NCI-H1092 treated with DMSO at 0.1 percent for 48 hours (cell line): ENCODE measurements at places on chromosomes 2 and 18.

GRCh38 chr2:23430263-23430662, 45.3 kb downstream of the KLHL29 start:
- no peak for DNase-seq

DNA sequence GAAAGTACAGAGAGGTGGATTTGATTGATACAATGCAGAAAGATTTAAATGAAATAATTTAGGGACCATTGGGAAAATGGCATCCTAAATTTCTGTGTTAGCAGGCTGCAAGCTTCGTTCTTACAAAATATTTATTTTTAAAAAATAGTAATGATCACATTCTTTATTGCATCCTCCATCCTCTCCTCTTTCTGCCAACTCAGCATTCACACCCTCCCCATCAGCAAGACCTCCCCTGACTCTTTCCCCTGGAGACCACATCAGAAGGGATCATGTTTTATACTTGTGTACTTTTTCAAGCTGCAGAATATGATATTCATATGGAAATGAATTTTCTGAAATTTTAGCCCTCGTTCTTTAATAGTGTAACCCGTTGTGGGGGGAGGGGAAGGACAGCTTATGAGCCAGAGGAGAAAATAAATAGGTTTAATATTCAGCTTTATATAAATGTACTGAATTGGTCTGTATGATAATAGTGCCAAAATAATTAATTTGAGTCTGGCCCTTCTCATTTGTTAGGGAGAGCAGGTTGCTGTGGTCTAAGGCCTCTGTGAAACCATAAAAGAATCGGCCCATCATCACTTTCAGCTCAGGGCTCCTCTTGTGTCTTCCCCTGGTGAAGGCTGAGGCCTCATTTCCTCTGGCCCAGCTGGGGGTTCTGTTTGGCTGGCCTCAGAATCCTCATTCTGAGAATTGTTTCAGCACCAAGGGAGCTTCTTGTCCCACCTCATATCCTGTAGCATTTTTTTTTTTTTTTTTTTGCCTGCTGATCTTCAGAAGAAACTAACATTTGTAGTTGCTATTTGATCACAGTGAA, 330.8 kb downstream of the TXNL1 start:
- DNase-seq = no peak

- peak; percentile 30 for DNase-seq
Measured at GRCh38 chr18:5890331-5891183, 4.8 kb downstream of the TMEM200C start.

DNA sequence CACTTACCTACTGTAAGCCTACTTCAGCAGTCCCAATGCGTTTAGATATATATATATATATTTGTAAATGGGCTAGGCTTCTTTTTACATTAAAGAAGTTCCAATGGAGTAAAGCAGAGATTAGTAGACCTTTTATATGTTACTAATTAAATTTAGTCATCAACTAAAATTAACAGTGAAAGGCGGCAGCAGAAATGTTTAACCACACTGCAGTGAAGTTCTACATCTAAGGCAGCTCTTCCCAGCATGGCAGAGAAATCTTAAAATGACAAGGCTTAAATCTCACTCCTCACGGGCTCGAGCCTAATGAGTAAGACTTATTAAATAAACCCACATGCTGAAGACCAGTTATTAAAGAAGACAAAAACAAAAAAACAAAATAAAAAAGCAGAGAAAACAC, 19.1 kb upstream of the KANSL1L start:
- DNase-seq = no peak

DNA sequence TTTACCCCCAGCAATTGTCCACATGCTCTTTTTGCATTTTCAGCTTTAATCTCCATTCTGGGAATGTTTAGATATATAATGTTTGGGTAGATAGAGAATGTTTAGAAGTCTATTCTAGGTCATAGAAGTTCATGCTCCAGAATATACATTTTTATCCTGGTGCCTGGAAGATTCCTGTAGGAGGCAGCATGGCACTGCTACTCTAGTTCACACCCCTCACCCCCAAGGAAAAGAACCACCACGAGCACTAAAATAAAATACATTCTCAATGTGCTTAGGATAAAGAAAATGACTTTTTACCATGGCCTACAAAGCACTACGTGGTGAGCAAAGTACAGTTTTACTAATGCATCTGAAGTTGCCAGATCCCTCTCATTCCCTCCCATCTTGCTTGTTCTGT, 53.8 kb downstream of the MYO1B start:
- no peak for DNase-seq

- no peak for DNase-seq
Measured at GRCh38 chr2:112795774-112796173, 11.5 kb upstream of the IL1A start.

GRCh38 chr2:160299540-160299939, 99.5 kb upstream of the ITGB6 start:
- no peak for DNase-seq

- no peak for DNase-seq
Measured at GRCh38 chr2:46564811-46565241, 85.5 kb downstream of the TMEM247 start.

GRCh38 chr2:207777124-207777523, 7.4 kb upstream of the FZD5 start:
- DNase-seq = peak; percentile 35

DNA sequence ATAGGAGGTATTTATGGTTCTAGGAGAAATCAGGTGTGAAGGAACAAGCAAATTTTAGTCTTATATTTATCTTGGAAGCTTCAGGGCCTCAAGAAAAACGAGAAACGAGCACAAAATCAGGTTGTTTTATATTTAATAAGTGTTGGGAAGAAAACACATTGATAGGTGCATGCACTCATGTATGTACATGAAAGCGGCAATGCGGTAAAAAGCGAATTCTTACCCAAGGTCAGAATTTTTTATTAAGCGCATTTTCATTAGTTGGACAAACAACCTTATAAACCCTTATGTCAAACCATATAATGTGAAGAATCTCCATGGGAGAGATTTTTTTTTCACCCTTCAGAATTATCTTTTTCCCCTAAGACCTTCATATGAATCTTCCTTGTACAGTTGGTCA, 25.4 kb downstream of the SLC66A3 start:
- DNase-seq = no peak

GRCh38 chr2:152861349-152861942, 143.0 kb downstream of the ARL6IP6 start:
- no peak for DNase-seq

- DNase-seq = no peak
Measured at GRCh38 chr2:117702098-117702497, 112.4 kb upstream of the DDX18 start.

- no peak for DNase-seq
Measured at GRCh38 chr18:23722646-23723045, 33.4 kb downstream of the LAMA3 start.

DNA sequence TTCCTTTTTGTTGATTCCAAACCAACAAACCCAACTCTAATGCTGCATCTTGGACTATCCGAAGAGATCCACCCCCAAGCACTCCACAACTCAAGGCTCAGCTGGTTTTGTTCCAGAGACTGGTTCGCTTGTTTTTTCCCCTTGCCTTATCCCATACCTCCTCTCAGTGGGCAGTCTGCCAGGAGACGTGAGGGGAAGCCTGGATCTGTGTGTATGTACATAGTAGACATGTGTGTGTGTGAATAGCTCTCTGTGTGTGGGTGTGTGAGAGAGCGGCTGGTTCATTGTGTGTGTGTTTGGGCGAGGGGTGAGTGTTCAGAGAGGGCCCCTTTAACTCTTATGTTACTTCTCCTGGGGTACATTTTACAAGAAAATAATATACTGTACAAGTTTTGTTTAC, 94.4 kb downstream of the NRP2 start:
- no peak for DNase-seq

DNA sequence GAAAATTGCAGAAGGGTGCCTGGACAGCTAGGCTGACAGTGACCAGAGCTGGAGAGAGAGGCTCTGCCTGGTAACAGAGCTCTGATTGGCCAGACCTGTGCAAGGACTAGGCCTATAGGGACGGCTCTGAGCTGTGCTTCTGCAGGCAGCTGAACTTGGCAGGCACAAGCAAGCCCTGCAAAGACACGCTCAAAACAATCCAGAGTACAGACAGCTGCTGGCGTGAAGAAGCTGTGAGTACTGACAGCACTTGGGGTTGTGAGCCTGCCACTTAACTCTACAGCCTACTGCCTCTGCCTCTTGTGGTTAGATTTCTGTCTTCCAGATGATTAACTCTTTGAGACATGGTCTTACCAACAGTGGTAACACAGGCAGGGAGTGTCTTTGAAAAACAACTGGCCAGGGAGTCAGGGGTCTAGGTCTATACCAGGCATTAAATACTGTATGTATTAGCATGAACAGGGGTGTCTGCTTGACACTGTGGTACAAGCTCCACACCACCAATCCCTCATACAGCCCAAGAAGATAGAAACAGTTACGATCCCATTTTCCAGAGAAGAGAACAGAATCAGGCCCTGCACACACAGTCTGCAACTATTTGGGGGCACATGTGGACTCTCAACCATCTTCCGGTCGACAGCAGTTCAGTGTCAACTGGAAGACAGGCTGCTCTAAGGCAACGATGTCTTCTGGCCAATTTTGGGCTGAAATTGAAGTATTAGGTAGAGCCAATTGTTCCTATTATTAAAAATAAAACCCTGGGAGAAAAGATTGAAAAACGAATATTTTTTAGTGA, 568.4 kb downstream of the TNS1 start:
- peak; percentile 88 for DNase-seq

DNA sequence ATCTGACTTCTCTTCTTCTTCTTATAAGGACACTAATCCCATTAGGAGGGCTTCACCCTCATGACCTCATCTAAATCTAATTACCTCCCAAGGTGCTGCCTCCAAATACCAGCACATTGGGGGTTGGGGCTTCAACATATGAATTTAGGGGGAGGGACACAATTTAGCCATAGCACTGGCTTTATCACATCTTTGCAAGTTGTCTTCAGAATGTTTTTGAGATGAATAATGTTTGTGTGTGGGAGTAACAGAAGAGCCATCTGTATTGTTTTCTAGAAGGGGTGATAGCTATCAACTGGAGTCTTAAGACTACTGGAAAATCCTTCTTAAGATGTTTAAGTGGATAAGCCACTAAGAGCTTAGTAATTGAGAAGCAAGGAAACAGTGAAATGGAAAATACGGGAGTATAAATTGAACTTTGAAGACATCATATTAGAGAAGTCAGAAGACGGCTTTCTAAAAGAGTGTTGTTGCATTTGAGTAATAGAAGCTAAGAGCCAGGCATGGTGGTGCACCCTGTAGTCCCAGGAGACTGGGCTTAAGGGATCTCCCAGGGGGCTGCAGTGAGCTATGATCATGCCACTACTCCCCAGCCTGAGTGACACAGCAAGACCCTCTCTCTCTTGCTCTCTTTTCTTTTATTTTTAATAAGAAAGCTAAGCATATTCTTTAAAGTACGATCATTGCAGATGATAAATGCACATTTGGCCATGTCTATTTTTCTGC, 32.6 kb upstream of the B3GNT2 start:
- DNase-seq = no peak

DNA sequence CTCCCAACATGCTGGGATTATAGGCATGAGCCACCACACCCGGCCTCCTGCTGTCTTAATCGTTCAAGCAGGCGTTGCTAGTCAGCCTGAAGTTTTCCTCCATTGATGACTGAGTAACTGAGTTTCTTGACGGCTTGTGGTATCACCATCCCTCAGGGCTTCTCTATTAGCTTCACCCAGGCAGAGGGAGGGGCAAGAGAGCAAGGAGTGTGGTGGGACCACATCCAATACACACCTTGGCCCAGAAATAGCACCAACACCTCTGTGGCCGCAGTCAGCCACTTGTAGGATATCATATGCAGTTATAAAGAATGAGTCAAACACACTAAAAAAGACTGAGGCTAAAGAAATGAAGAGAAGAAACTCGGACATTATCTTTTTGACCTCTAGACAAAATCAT, 1009.4 kb upstream of the CELF4 start:
- DNase-seq = no peak

DNA sequence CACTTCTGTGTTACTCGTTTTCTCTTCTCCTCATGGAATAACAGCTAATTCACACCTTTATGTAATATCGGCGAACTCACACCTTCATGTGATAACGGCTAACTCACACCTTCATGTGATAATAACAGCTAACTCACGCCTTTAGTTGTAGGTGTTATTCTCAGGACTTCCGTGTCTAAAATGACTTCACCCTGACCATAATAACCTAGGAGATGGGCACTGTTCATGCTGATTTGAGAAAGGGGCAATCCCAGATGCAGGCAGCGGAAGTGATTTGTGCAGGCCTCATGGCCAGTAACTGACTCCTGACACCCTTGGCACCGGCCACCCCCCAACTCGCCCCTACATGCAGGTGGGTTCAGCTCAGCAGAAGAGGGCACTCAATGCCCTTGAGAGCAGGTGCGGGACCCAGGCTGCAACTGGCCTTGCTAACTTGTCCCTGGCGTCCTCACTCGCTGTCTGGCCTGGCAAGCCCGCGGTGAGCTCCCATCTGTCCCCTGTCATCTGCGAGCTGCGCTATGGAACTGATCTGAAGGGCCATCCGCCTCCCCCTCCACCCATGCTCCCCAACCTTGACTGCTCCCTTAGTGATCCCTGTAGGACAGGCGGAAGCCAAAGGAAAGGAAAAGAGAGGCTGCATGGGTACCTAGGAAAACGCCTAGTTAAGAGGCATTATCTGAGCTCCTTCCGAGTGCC, 42.6 kb upstream of the MTCL1 start:
- DNase-seq = peak; percentile 85

DNA sequence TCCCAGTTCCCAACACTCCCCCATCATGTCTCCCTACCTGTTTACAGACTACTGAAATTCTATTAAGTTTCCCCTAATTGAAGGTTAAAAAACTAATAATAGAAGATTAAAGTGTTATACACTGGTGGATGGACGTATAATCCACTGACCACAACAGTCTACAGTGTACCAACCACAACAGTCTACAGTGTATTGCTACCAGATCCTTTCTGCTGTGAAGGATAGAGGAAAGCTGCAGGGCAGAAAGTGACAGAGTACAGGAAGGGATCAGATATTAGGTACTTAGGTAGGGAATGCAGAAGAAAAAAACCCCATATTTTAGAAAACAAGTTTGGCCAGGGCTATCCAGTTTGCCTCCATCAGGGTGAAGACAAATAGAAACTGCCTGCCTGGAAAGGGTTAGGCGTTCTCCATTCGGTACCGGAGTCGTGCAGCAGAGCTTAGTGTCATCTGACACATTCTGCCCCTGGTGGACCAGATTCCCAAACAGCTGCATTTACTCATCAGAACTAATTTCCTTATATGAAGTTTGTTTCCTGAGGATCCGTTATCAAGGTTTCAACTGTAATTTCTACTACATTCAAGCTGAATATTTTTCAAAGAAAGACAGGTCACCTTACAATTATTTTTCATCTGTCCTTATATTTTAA, 49.9 kb downstream of the KLF7 start:
- DNase-seq = no peak

GRCh38 chr18:10297086-10297485, 157.3 kb upstream of the APCDD1 start:
- DNase-seq = no peak

GRCh38 chr2:128637481-128638155, 318.9 kb upstream of the HS6ST1 start:
- no peak for DNase-seq
